ENCODE measurements at places on chromosomes 1 and 21.

DNA sequence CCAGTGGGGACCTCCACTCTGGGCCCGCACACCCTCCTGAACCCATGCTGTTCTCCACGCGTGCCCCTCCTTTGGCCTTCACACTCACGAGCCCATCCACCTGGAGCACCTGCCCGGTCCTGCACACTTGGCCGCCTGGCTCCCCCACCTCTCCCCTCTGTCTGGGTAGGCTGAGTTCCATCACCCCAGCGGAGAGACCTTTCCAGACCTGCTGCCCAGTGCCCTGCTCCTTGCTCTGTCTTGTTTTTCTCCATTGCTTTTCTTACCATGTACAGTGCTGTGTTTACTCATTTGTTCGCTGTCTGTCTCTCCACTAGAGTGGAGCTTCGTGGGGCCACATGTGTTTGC is 351.0 kb upstream of the VAMP3 start:
- no peaks in the 10 kb centered on the region for H3K27me3 ChIP-seq
- H3K4me3 ChIP-seq: no peak overlapping the region
- H3K27ac ChIP-seq: no peak overlapping the region
- H3K36me3 ChIP-seq: no peaks in the 10 kb centered on the region

DNA sequence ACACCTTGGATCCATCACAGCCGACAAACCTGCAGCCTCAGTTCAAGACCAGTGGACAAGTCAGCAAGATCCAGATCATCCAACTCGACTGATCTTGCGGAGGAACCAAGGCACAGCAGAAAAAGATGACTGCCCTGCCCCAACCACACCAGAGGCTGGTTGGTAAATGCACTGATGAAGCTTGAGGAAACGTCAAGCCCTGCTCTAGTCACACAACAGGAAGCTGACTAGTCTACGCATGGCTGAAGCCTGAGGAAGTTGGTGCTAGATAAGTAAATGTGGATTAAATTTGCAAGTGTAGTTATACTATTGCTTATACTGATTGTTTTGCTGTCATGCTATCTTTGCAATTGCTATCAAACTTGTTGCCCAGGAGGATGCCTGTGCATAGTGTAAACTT is 89.0 kb downstream of the LIPI start:
- no peaks in the 10 kb centered on the region for H3K27me3 ChIP-seq
- H3K27ac ChIP-seq: no peak overlapping the region
- no peaks in the 10 kb centered on the region for H3K4me1 ChIP-seq
- peak; percentile 5 for DNase-seq
- no peak overlapping the region for H3K4me3 ChIP-seq
- no peaks in the 10 kb centered on the region for H3K36me3 ChIP-seq

DNA sequence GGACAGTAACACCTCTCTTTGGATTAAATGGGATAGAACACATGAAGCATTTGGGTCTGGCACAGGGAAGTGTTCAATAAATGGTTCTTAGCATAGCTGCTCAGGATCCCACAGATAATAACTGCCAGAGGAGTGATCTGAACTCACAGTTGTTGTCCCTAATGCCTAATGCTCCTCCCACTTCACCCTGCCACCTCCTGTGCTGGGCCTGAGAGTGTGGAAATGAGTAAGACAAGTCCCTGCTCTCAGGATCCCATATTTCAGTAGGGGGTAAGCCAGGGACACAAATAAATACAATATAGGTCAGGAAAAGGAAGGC is 19.9 kb upstream of the FOXO6 start:
- no peak overlapping the region for H3K27ac ChIP-seq
- peaks cover 15% of the 10 kb centered on the region for H3K4me1 ChIP-seq
- no peak overlapping the region for H3K4me3 ChIP-seq
- H3K27me3 ChIP-seq: no peaks in the 10 kb centered on the region

GRCh38 chr1:8678673-8679394 is 138.6 kb downstream of the RERE start:
- no peak overlapping the region for H3K27ac ChIP-seq
- peaks cover 58% of the 10 kb centered on the region for H3K4me1 ChIP-seq
- no peaks in the 10 kb centered on the region for H3K36me3 ChIP-seq
- H3K4me3 ChIP-seq: no peak overlapping the region

- H3K27ac ChIP-seq: no peak overlapping the region
- no peaks in the 10 kb centered on the region for H3K36me3 ChIP-seq
- H3K27me3 ChIP-seq: no peaks in the 10 kb centered on the region
- no peak for DNase-seq
- H3K4me1 ChIP-seq: no peaks in the 10 kb centered on the region
Observed at GRCh38 chr1:98893371-98893770, 111.3 kb downstream of the PLPPR5 start.

GRCh38 chr1:28144203-28145135 is 32.0 kb downstream of the PTAFR start:
- no peaks in the 10 kb centered on the region for H3K4me1 ChIP-seq
- H3K36me3 ChIP-seq: peaks cover 1% of the 10 kb centered on the region
- no peak for DNase-seq
- H3K4me3 ChIP-seq: no peak overlapping the region

DNA sequence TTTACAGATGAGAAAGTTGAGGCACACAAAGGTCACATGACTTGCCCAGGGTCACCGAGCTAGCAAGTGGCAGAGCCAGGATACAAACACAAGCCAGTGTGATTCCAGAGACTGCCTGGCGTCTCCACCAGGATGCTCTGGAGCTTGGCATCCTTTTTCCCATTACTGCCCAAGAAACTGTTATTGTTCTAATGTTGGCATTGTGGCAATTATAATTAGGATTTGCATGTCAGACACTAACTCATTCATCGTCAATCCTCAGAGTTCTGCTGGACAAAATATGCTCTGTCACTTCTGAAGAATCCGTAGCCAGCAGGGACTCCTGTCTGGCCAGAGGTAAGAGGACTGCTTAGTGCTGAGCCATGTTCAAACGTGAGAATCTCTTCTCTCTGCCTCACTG is 8.8 kb downstream of the KAZN start:
- H3K4me3 ChIP-seq: no peak overlapping the region
- no peaks in the 10 kb centered on the region for H3K27me3 ChIP-seq
- no peaks in the 10 kb centered on the region for H3K36me3 ChIP-seq
- no peak overlapping the region for H3K27ac ChIP-seq

GRCh38 chr1:186218654-186219352 is 156.2 kb downstream of the TPR start:
- H3K36me3 ChIP-seq: no peaks in the 10 kb centered on the region
- DNase-seq: no peak
- H3K27me3 ChIP-seq: peaks cover 5% of the 10 kb centered on the region
- H3K4me3 ChIP-seq: no peak overlapping the region

Measured in stomach (tissue), 19 donors.